ENCODE measurements at places on chromosomes 11 and 22. TPM values are rescaled to one million over a fixed set of nuclear protein-coding genes. Genes with fewer than 3 reads are reported as not detected.

PGA3 gene
- not detected for polyA plus RNA-seq

DMC1 gene
- polyA plus RNA-seq: 73.8 TPM

NCF4 gene
- 0.42 TPM for polyA plus RNA-seq

GAS2 gene
- 1.1 TPM for polyA plus RNA-seq

SCGB1D2 gene
- not detected for polyA plus RNA-seq

SCGB1C1 gene
- not detected for polyA plus RNA-seq

SLC22A12 gene
- not detected for polyA plus RNA-seq

APOL5 gene
- polyA plus RNA-seq: not detected

BTBD18 gene
- not detected for polyA plus RNA-seq

KRTAP5-1 gene
- not detected for polyA plus RNA-seq

ACAT1 gene
- polyA plus RNA-seq: 140 TPM

UBQLNL gene
- polyA plus RNA-seq: 0.24 TPM

MIAT gene
- 0.34 TPM for polyA plus RNA-seq

RIMBP3B gene
- polyA plus RNA-seq: 0.18 TPM

MMP10 gene
- 0.15 TPM for polyA plus RNA-seq

OR8A1 gene
- polyA plus RNA-seq: 1.0 TPM

HOATZ gene
- polyA plus RNA-seq: not detected

DTX4 gene
- polyA plus RNA-seq: not detected

EFEMP2 gene
- polyA plus RNA-seq: 2.9 TPM

OAF gene
- polyA plus RNA-seq: 14.5 TPM

OSM gene
- polyA plus RNA-seq: not detected

HPX gene
- polyA plus RNA-seq: 0.69 TPM

CARD18 gene
- polyA plus RNA-seq: 2.9 TPM

TMEM86A gene
- polyA plus RNA-seq: 0.27 TPM
